ENCODE measurements at places on chromosomes 6 and 20.
A peak's percentile ranks its signal among the peaks of the same experiment; 100 is the strongest.

DNA sequence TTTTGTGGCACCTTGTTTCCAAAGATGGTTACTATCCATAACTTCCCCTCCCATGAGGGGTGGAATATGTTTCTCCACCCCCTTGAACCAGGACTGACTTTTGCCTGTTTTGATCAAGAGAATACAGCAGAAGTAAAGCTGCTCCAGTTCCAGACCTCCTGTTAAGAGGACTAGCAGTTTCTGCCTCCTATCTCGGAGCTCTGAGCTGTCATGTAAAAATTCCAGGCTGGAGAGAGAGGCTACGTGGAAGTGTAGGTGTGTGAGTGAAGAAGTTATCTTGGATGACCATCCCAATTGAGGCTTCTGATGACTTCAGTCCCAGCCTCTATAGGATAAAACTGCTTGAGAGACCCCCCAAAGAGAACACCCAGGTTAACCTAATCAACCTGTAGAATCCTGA lies 511.7 kb upstream of the IMPG1 start:
- DNase-seq: no peak

- DNase-seq: no peak
Observed at GRCh38 chr6:40386200-40386599, 201.0 kb downstream of the LRFN2 start.

DNA sequence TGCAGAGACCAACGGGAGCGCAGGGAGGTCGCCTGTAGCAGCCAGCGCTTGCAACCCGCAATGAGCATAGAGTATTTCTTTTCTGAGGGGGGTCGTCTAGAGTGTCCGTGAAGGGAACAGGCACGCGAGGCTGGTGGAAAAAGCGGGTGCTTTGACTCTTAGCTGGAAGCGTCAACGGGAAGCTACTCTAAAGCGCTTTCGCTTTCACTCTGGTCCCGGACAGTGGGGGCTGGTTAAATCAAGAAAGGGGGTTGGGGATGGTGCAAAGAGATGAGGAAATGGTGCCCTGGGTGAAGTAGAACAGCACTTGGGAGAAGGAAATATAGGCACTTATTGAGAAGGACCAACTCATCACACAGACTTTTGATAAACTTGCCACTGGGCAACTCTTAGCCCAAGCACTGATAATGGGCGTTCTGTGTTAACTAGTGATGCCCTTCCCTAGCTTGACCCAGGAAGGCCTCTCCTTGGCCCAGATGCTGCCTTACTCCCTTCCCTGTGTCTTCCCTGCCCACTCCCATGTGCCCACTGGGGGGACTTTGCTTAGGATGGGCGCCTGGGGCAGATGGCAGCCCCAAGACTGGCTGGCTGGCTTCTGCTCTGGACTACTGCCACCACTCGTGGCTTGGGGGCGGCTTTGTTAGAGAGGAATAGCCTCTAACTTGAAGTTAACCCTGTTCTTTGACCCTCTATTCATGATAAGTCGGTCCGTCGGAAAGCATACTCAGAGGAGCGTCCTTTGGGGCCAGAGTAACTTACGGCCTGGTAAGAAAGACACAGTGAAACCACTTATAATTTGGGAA lies 585 bp downstream of the PSMB9 start:
- DNase-seq: no peak

- DNase-seq: no peak
Observed at GRCh38 chr6:506920-507622, 115.5 kb downstream of the IRF4 start.

DNA sequence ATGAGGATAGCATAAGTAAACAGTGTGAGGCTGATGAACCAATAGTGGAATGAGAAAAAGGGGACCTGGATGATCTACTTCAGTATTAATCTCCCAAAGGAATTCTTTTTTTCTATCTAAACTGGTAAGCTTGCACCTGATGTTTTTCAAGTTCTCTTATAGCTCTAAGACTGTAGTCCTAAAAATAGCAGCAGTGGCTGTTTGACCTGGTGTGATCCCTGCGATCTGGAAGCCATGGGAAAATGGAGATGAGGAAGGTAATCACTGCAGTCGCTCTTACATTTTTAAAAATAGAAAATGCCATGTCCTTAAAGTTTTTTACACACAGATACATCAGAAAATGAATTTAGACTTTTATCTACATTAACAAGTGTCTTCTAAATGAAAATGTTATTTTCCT lies 926.4 kb upstream of the SLC35B3 start:
- DNase-seq: no peak

DNA sequence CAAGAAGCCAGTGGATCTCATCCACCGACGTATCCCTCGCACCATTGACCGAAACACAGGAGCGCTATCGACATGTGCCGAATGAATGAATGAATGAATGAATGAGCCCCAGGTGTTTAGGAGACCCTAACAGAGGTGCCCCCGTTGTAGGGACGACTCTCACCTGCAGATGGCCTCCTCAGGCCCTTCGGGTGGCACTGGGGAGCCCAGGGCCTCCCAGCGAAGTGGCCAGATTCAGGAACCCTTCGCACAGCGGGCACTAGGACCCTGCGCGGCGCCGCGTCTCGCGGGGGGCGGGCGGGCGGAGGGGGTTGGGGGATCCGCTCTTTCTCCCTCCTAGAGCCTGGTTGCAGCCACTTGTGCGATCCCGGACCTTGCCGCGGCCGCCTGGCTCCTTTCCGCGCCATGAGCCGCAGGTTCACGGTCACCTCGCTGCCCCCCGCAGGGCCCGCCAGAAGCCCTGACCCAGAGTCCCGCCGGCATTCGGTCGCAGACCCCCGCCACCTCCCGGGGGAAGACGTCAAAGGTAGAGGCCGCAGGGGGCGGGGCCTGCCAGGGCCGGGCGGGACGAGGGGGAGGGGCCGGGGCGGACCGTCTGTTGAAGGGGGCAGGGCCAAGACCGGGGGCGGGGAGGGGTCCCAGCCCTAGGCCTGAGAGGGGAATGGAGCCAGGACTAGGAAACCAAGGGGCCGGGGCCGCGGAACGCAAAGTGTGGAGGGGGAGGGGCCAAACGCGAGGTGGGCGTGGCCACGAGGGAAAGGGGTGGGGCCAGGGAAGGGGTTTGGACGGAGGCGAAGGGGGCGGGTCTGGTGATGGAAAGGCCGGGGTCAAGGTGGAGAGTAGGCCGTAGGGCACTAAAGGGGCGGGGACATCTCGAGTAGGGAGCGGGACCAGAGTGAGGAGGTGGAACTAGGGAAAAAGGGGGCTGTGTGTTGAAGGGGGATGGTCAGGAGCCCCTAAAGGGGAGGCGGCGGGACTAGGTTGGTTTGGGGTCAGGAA lies 7.4 kb upstream of the SLC12A5 start:
- peak; percentile 67 for DNase-seq

DNA sequence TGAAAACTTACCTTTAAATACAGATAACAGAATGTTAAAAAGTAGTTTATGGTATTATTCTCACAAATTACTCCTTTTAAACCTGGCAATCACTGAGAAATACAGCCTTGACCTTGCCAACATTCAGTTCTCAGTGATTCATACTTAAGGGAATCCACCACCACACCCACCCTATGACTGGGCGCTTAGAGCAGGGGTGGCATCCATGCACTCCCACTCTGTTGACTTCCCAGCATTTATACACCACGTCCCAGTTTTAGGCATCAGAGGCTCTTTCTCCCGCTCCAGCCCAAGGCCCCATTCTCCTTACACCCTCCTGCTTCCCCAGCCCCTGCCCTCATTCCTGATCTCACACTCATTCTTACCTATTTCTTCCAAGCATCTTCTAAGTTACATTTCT lies 16.3 kb downstream of the TRAF3IP2 start:
- peak; percentile 69 for DNase-seq

GRCh38 chr20:9514461-9515213 lies at the start of gene LAMP5:
TSS of gene LAMP5 (plus strand) at chr20:9514590. CDS start at chr20:9514853, 263 bp downstream.
- no peak for DNase-seq

GRCh38 chr20:34998331-34998950 lies 42.8 kb downstream of the MYH7B start:
- no peak for DNase-seq

- DNase-seq: no peak
Observed at GRCh38 chr20:19451923-19452295, 239.5 kb downstream of the SLC24A3 start.

DNA sequence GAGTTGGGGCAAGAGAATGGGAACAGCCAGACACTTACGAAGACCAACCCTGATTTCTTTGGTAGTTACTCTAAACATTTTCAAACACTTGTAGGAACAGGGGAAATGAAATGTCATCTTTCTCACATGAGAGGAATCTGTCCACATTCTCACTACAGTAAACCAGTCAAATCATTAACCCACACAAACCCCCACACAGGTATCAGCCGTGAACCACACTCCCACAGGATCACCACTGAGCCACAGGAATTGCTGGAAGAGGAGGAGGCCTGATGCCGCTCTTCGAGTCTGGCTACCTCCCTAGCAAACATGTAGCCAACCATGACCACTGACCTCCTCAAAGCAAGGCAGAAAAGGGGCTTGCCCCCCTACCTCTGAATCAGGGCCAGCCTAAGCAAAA lies 6.9 kb upstream of the RSPO3 start:
- no peak for DNase-seq

DNA sequence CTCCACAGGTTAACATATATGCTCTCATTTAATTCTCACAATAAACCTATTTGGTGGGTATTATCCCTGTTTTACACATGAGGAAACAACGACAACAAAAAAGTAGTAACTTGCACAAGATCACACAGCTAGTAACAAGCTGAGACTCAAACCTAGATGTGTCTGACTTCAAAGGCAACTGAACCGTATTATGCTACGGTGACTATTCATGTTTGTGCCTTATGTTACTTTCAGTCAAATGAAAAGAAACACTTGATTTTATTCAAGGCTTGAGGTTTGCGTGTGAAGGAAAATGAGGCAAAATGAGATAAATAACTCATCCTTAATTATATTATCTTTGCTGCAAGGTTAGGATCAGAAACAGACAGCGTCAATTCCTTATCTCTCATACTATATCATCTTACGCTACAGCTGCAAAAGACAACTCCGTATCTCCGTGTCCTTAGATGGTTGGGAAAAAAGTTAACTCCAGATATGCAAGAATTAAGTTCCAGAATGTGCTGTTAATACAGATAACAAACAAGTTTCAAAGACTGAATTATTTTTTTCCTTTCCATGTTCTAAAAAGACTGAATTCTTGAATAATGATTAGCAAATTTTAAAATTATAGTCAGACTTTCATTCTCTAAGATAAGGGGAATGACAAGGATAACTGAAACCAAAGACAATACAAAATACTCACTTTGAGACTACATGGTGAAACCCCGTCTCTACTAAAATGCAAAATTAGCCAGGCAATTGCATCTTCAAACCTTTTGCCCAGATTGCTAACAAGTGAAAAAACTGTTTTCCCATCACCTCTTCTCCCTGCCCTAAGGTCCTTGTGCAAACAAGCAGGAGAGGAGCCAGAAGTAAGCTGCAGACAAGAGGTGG lies 27.8 kb downstream of the STAU1 start:
- DNase-seq: no peak

DNA sequence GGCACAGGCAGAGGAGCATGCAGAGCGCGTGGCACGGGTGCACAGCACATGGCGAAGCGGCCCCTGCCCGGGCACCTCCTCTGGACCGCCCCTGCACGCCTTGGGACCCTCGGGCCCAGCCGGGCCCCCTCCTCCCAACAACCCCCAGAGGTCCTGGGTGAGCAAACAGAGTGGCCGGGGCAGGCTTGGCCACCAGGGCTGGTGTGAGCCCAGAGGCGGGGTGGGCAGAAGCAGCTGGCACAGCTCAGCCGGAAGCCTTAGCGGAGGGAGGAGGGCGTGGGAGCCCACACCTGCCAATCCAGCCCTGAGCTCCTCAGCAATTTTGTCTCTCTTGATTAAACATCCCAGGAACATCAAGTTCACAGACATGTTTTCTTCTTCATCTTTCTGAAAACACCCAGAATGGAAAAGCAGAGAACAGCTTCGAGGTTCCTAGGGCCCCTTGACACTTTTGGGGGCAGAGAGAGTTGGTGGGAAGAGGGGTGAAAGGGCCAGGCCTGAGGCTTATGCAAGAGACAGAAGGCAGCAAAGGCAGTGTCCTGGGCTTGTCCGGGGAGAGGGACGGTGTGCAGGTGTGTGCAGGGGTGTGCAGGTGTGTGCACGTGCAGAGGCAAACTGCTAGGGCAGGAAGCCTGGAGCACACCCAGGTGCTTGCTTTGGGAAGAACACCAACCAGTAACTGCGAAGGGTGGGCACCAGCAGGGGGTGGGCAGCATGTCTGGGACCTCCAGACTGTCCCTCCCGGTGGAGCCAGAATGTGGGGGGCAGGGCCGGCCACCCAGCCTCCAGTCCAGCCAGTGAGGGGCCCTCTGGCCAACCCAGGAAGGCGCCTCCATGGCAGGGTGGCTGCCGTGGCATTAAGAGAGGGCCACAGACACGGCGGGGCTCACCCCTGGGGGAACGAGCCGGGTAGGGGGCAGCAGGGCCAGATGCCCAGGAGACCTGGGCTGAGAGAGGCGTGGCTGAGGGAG lies 4.8 kb downstream of the HRH3 start:
- DNase-seq: no peak

DNA sequence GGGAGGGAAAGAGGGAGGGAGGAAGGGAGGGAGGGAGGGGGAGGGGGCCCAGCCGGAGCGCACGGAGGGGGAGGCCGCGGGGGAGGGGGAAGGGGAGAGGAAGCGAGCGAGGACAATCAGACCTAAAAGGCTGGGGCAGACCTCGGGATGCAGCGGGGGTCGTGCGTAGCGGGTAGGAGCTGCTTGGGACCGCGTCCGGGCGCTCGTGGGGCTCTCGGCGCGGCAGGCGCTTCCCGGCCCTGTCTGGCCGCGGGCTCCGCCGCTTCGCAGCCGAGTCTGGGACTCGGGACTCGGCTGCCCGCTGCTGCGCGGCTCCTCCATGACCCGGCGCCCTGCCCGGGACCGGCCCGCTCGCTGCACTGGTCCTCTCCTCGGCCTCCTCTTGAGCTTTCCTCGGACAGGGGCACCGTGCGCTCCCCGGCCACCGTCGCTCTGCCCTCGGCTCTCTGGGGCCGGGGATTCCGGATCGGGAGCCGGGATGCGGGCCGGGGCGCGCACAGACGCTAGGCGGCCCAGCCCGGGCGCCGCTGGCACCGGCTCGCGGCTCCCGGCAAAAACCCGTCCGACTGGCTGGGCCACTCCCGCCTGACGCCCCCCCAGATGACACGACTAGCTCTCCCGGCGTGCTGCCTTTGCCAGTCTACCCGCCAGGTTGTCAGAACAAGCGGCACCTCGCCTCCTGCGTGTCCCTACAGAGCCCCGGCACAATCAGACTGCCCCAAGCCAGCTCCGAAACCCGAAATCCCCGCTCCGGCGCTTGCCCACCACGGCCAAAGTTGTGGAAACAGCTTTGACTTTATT lies 2.2 kb downstream of the TFAP2A start:
- no peak for DNase-seq

DNA sequence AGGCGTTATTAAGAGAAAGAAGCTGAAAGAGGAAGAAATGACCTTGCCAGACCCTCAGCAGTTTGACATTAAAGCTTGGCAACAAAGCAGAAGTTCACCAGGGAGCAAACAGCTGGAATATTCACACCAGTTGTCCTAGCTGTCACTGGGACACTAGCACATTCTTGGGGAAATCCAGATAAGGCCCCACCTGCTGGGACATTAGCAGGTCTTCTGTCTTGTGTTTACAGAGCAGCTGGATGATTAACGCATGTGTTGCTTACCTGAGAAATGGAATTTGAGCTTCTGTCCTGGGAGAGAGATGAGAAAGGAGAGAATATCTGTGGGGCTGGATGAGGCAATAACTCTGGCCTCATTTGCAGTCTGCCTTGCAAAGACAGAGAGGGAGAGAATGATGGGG lies 137.6 kb upstream of the RIN2 start:
- DNase-seq: no peak
